ENCODE measurements at places on chromosomes 5 and 9.

DNA sequence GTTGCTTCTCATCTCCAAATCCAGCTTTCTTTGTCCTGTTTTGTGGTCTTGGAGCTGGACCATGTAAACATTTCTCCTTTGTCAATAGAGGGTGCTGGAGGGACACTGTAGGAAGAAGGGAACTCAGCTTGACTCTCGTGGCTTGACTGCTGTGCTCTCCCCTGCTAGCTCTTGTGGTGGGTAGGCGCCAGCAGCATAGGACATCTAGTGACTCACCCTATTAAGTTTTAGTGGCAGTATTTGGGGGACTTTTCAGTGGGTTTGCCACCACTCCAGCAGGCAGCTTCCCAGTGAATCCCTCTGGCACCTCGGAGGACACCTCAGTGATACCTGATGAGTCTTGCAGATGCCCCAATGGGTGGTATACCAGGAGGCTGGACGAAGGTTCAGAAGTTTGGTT, 97.8 kb downstream of the TSSK1B start:
- DNase-seq, result peak; percentile 38

DNA sequence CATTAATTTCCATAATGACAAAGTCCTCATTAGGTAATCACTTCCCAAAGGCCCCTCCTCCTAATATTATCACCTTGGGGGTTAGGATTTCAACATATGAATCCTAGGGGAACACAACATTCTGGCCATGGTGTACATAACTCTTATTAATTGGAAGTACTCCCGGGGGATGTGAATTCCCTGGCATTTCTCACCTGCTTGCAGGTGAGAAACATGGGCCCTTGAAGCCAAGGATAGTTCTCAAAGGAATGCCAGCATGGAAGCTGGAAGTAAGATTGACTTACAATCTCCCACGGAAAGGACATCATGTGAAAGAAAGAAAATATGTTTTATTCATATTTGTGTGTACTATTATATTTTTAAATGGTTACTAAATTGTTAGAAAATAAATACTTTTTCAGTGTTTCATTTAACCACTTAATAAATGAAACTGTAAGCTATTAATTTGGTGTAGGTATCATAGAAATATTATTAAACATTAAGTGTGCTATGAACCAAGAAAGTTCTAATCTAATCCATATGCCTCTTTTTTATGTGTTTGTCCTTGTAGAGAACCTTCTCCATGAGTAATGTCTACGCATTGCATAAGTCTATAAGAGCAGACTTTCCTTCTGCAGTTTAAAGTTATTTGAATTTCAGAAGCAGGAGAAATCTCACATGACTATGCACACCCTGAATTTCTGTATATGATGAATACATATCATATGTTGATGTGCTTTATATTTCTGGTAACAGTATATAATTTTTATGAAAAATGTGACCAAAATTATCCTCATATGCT, 59.4 kb downstream of the ANXA1 start:
- no peak for DNase-seq

- no peak for DNase-seq
Observed at GRCh38 chr5:62579761-62580160, 1.1 kb downstream of the LRRC70 start.

DNA sequence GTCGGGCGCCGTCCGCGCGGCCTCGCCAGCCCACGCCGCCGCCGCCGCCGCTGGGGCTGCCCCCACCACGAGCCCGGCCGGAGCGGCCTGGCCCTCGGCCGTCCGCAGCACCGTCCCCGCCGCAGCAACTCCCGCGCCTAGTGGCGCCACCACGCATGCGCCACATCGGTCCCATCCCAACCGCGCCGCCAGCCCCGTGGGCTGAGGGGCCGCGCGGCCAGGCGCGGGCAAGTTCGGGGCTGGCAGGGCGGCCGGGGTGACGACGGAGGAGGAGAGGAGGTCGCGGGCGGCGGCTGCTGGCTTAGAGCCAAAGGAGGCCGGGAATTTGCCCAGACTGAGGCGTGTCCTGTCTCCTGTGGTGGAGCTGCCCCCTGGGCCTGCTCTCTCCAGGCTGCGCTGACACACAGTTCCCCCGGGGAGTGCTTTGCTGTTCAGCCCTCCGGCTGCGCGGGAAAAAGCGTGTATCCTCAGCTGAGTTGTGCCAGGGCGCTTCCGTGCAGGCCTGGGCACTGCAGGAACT, at the start of gene TUSC1:
TSS of gene TUSC1 (minus strand) at position 298 of the 520 bp plus-strand sequence. CDS start at position 166, 132 bp downstream.
- peak; percentile 89 for DNase-seq

GRCh38 chr9:126947529-126947928, 32.9 kb downstream of the RALGPS1 start:
- no peak for DNase-seq

GRCh38 chr9:880725-881124, 39.2 kb downstream of the DMRT1 start:
- DNase-seq, result no peak

DNA sequence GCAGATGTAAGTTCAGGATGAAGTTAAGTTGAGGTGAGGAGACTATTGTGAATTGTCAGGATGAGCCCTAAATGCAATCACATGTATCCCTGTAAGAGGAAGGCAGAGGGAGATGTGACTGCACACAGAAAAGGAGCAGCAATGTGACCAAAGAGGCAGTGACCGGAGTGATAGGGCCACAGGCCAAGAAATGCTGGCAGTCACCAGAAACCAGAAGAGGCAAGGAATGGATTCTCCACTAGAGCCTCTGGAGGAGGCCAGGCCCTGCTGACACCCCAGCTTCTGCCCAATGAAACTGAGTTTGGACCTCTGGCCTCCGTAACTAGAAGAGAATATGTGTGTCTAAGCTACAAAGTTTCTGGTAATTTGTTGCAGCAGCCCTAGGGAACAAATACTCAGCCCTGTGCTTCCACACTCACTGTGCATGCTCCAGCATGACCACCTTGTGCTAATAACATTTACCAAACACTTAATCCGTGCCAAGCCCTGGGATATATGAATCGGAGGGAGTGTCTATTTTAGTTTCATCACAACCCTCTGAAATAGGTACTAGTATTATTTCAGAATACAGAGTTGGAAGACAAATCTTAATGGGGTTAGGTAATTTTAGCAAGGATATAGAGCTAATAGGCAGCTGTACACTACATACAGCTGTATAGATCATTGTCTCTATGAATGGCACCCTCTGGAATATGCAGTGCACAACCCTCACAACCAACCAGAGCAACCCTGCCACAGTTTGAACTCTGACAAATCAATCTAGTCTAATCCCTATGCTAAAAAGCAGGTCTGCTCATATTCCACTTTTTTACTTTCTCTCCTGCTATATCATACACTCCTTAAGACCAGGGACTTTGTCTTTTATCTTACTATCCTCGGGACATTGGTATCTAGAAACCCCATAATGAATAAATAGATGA, 7.8 kb upstream of the GPX8 start:
- DNase-seq, result peak; percentile 84

GRCh38 chr5:122316656-122317055, 4.6 kb downstream of the SNCAIP start:
- no peak for DNase-seq

- DNase-seq, result peak; percentile 47
Observed at GRCh38 chr9:97179616-97180015, 127.8 kb upstream of the CCDC180 start.

- DNase-seq, result peak; percentile 96
Observed at GRCh38 chr5:172870291-172870714, 36.3 kb downstream of the ERGIC1 start.

DNA sequence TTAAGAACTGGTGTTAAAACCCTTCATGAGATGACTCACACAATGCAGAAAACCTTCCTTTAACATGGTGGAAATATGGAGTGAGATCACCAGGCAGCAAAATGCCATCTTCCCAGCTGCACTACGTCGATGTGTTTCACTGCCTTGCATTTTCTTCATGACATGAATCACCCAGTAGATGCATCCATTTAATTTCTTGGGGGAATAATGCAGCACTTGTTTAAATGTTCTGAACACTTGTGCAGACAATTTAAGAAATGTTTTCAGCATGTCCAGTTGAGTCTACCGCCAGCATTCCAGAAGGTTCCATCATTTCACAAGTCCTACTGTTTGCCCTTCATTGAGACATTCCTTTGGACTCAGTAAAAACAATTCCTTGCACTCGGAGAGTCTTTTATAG, 81.6 kb downstream of the ADAMTS16 start:
- no peak for DNase-seq

DNA sequence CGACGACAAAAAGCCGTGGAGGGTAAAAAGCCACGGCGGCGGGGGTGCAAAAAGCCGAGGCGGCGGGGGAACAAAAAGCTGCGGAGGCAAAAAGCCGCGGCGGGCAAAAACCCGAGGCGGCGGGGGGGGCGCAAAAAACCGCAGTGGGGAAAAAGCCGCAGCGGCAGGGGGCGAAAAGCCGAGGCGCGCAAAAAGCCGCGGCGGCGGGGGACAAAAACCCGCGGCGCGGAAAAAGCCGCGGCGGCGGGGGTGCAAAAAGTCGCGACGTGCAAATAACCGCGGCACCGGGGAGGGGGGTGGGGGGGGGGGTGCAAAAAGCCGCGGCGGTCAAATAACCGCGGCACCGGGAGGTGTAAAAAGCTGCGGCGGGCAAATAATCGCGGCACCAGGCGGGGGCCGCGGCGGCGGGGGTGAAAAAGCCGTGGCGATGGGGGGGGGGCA, 511.5 kb downstream of the FOXD4L5 start:
- DNase-seq, result no peak
